ENCODE measurements at places on chromosomes 3 and 15. TPM values are rescaled to one million over a fixed set of nuclear protein-coding genes. Genes with fewer than 3 reads are reported as not detected.

TGM4 gene
- not detected for total RNA-seq

LIPC gene
- total RNA-seq, result 0.44 TPM

CDV3 gene
- 116 TPM for total RNA-seq

LMAN1L gene
- total RNA-seq, result 0.04 TPM

TEX9 gene
- 3.2 TPM for total RNA-seq

A4GNT gene
- not detected for total RNA-seq

FANCD2 gene
- total RNA-seq, result 8.2 TPM

LRRN1 gene
- 26.6 TPM for total RNA-seq

POU1F1 gene
- total RNA-seq, result not detected

MOBP gene
- not detected for total RNA-seq

ZNF717 gene
- 12.4 TPM for total RNA-seq

PLA2G4F gene
- not detected for total RNA-seq

DENND4A gene
- total RNA-seq, result 19.5 TPM

HYKK gene
- total RNA-seq, result 4.0 TPM

TTLL13 gene
- 0.09 TPM for total RNA-seq

GHSR gene
- total RNA-seq, result not detected

CLK3 gene
- 31.9 TPM for total RNA-seq

DNA sequence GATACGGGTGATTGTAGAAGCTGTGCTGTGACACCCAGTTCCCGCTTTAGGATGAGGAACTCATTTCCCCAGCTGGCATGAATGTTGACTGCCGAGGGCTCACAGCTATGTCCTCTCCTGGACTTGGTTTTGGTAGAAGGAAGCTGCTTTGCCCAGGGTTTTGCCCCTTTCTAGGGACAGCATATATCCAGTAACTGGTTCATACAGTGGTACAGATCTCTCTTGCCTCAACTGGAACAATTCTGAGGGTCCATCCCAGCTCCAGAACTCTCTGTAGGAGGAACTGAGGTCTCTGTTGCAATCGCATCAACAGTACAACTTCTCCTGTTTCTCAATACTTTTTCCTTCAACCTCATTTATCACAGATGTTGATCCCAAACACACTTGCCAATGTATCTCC, 54.5 kb upstream of the FNDC3B start:
- peak; percentile 41 for DNase-seq

DNA sequence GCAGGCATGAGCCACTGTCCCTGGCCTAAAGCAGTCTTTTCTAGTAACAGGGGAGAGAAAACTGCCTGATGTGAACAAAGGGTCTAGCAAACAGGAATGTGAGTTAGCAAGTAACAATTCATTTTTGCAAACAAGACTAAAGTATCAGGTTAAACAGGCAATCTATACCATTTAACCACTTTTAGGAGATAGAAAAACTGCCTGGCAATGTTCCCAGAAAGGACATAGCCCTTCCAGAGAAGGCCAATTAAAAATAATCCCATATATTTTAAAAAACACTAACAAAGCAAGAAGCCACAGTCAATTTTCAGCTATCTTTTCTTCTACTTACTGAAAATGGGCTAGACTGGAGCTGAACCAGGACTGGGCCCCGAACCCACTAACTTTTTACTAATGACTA, 6.3 kb downstream of the RBSN start:
- no peak for DNase-seq

DNA sequence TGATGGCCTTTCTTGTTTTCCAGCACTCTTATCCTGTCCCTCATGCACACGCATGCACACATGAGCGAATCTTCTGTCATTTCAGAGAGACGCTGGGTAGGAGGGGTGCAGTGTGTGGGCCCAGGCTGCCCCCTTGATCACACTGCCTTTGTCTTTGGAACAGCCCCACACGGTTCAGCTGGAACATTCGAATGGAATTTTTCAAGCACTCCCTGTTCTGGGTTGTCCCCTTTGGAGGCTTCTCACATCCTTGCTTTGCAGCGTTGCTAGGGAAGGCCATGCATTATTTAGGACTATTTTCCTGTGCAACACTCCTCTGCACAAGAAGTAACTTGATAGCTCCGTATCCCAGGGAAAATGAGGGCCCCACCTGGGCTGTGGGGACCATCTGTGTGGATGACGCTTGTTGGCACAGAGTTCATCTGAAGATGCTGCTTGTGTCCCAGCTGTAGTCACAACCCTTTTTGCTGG, 78.4 kb downstream of the SPSB4 start:
- DNase-seq, result peak; percentile 99

DNA sequence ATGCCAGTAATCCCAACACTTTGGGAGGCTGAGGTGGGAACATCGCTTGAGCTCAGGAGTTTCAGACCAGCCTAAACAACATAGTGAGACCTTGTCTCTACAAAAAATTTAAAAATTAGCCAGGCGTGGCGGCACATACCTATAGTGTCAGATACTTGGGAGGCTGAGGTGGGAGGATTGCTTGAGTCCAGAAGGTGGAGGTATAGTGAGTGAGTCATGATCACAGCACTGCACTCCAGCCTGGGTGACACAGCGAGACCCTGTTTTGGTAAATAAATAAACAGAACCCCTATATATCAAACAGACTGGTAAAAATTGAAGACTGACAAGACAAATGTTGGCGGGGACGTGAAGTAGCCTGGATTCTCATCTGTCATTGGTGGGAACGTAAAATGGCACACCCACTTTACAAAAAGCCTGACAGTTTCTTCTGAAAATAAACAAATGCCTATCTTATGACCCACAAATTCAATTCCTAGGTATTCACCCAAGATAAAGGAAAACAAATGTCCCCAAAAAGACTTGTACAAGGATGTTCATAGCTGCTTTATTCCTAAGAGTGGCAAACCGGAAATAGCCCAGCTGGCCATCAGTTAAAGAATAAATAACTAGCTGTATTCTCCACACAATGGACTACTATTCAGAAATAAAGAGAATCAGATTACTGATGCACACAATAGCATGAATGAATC, 47.0 kb upstream of the GK5 start:
- DNase-seq, result no peak

GRCh38 chr3:144033240-144033589, 61.6 kb downstream of the DIPK2A start:
- DNase-seq, result no peak

GRCh38 chr3:36635731-36636130, 128.6 kb downstream of the DCLK3 start:
- no peak for DNase-seq

- peak; percentile 23 for DNase-seq
Observed at GRCh38 chr3:16916840-16917239, 32.1 kb downstream of the PLCL2 start.

GRCh38 chr3:167773584-167773983, 38.1 kb downstream of the SERPINI1 start:
- no peak for DNase-seq

- peak; percentile 11 for DNase-seq
Observed at GRCh38 chr3:59872128-59872527, 822.3 kb upstream of the CFAP20DC start.

GRCh38 chr3:8882171-8882593, 81.1 kb downstream of the RAD18 start:
- DNase-seq, result no peak

DNA sequence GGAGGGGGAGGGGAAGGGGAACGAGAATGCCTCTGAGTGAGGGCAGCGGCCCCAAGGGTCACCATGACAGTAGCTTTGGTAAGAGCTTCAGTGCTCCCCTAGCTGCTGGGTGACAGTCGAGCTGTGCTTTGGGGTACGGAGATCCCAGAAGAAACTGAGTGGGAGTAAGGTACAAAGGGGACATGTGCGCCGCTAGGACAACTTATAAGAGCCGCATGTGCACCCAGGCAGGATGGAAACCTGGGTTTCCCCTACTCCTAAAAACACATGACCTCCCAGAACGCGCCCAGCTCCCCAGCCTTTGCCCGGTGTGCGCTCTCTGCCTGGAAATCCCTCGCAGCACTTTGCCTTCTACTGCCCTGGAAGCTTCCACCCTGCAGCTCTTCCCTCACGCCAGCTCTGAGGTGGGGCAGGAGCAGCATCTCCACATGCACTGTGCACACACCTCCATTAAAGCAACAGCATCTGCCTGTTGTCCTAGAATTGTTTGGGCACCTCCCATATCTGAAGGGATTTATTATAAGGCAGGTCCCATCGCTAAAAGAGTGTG, 232.2 kb downstream of the ADAMTS17 start:
- DNase-seq, result no peak

DNA sequence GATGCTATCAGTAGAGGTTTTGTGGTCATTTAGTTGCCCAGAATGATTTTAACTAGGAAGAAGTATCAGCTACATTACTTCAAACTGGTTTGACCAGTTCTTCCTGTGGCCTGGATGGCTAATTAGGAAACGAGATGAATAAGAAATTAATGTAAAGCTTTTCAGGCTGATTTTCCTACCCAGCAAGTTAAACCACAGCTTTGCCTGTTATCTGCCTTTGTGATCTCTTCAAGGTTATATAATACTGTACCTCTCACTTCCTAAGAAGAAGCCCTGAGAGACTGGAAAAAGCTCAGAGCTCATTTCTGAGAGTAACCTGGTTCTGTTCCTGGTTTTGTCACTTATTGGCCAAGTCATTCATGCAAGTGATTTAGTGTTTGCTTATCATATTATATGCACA, 782.2 kb upstream of the GOLIM4 start:
- no peak for DNase-seq

- no peak for DNase-seq
Observed at GRCh38 chr3:23959135-23959900, 14.2 kb downstream of the NR1D2 start.

GRCh38 chr15:60039316-60039715, 35.2 kb downstream of the FOXB1 start:
- no peak for DNase-seq

DNA sequence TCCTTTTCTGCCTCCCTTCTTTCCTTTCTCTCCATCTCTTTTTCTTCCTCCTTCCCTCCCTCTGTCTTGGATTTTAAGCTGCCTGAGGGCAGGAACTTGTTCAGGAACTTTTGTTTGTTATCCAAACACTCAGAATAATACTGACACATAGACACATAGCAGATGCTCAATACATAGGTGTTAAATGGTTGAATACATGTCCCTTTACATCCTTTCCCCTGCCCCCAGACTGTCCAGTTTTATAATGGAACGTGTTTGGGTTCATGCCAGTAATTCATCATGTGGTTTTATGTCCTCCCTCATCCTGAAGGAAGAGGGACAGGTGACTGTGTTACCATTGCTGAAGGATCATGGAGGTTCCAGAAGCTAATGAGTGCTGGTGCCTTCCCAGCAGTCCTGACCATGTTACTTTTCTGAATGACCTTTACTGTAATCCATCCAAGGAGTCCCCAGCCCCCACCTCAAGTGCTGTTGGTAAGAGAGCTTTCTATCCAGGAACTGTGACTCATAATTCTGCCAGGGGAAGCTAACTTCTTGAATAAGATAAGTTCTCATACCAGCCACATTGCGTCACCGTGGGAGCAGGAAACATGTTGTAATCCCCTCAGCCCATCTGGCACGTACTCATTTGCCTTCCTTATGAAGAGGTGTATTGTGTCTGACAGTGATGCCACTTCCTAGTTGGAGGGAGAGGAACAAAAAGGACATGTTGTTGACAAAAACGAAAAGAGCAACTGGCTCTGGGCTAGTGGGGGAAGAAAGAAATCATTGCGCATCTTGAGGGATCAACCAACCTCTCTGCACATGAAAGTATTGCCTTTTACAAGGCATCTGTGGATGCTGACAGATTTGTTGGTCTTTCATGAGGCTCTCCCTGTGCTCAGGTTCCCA, 52.4 kb downstream of the IL1RAP start:
- DNase-seq, result peak; percentile 81

GRCh38 chr3:73401616-73402279, 223.0 kb downstream of the PDZRN3 start:
- peak; percentile 53 for DNase-seq

- no peak for DNase-seq
Observed at GRCh38 chr3:128016502-128016901, 35.7 kb upstream of the SEC61A1 start.

DNA sequence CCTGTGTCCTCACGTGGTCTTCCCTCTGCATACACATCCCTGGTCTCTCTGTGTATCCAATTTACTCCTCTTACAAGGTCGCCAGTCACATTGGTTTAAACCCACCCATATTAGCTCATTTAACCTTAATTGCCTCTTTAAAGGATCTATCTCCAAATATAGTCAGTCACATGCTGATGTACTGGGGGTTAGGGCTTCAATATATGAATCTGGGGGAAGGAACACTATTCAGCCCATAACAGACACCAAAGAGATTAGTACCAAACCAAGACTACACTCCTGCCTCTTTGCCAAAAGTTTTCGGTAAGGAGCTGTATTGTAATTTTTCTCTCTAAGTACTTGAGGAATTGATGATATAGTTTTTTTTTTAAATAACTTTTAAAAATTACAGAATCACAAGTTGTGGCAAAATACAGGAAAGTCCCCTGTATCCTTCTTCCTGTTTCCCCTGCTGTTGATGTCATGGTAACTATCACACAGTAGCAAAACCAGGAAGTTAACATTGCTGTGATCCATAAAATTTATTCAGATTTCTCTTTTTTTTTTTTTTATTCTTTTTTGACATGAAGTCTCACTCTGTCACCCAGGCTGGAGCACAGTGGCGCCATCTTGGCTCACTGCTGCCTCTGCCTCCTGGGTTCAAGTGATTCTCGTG, 67.8 kb downstream of the SLCO3A1 start:
- DNase-seq, result peak; percentile 54

- DNase-seq, result peak; percentile 67
Observed at GRCh38 chr3:105747696-105748095, 121.1 kb downstream of the CBLB start.

GRCh38 chr3:105835606-105836005, 33.2 kb downstream of the CBLB start:
- no peak for DNase-seq

- no peak for DNase-seq
Observed at GRCh38 chr3:133188996-133189395, 150.8 kb downstream of the TMEM108 start.

- peak; percentile 22 for DNase-seq
Observed at GRCh38 chr3:50119786-50120185, 31.1 kb downstream of the RBM5 start.

DNA sequence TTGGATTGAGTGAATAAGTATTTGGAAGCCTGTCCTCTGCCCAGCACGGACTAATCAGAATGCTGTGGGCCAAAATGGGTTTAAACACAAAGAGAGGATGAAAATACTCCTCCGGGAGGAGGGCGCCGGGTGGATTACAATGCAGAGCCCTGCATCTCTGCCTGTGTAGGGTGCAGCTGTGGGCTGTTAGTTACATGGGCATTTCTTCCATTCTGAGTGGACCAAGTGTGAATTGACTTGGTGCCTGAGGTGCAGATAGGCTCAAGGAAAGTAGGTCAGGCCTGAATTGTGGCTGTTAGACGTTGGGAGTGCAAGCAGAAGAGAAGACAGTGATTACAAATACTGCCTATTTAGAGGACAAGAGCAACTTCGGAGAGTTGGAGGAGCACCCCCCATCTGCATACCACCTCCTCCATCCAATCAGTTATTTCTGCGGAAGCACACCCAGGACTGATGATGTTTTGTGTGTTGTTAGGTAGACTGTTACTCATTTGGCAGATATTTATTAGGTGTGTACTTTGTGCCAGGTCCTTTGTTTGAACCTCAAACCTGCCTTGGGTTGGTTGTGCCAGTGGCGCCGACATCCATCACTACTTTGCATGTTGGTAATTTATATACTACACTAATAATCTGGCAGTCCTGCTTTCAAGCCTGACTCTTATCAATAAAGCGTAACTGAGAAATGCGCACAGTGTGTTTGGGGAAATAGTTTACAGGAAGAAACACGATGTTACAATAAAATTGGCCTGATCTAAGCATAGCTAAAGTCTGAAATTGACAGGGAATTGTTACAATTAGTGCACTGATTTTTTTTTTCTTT, 33.0 kb downstream of the PTPRG start:
- peak; percentile 53 for DNase-seq

GRCh38 chr3:177071496-177072156, 125.7 kb downstream of the TBL1XR1 start:
- no peak for DNase-seq
